ENCODE measurements at places on chromosomes 7 and 10.

GRCh38 chr7:97471491-97471890 is 260.4 kb upstream of the TAC1 start:
- DNase-seq = no peak

GRCh38 chr7:106424476-106425016 is 139.8 kb upstream of the NAMPT start:
- no peak for DNase-seq

DNA sequence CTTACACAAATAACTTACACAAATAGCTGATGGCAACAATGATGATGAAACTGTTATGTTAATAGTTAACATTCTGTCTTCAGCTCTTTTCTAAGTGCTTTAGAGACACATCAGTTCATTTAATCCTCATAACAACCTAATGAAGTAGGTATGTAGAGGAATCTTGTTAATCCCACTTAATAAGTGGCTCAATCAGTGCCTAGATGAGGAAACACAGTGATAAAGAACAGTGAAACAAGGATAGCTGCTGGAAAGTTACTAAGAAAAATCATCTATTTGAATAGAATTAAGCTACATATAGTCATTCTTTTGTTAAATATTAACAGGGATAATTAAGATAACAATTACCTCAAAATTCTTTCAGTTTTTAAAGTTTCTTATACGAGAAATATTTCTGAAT is 487.6 kb downstream of the ARL4A start:
- DNase-seq = no peak

DNA sequence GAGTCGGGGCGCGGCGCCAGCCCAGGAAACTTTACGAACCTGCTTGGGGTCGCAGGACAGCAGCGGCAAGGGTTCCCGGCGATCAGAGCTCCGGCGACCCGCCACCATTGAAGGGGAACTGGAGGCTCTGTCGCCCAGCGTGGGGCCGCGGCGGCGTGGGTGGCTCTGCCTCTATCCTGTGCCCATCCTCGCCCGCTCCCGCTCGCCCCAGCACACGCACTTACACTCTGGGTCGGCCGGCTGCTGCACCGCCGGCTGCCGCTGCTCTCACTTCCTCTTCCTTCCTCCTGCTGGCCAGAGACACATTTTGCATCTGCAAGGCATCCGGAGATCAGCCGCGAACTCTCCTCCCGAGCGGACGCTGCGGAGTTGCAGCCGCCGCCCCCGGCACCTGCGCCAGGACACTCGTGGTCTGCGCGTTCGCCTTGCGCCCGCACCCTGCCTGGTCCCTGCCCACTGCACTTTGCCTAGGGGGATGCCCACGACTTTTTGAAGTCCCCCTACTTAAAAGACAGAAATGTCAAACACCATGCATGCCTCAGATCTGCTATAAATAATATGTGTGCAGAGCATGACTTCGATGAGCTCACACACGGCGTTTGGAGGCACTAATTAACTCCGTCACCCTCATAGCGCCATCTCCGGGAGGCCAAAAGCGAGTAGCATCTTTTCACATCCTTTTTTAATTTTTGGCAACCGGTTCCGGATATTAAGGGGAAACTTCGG is at the start of gene ELMO1:
ELMO1 (minus strand) TSS at position 229 of the 726 bp plus-strand sequence. CDS start 106,174 bp downstream, outside the sequence.
- peak; percentile 4 for DNase-seq

- no peak for DNase-seq
These were observed 289.6 kb downstream of the POM121L12 start for GRCh38 chr7:53325061-53325460.

DNA sequence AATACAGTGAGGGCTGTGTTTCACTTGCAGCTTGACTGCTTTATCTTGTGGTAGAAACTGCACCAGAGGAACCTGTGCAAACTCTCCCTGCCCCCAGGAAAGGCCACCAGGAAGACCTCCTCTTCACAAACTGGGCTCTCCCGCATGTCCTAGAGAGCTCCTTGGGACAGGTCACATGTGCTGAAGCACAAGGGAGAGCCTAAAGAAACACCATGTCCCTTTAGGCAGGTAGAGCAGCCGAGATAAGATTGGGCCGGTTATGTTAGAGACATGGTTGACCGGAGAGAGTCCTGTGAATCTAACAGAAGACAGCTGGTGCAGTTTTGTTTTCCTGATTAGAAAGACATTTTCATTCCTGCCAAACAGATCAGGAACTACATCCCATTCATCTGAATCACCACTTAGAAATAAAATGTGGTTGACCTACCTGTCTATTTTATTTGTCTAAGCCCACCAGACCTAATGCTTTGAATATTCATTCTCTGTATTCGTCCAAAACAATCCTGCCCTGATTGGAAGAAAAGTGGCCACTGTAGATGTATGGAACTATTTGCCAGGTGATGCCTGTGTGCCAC is 224.1 kb downstream of the GLI3 start:
- peak; percentile 69 for DNase-seq

DNA sequence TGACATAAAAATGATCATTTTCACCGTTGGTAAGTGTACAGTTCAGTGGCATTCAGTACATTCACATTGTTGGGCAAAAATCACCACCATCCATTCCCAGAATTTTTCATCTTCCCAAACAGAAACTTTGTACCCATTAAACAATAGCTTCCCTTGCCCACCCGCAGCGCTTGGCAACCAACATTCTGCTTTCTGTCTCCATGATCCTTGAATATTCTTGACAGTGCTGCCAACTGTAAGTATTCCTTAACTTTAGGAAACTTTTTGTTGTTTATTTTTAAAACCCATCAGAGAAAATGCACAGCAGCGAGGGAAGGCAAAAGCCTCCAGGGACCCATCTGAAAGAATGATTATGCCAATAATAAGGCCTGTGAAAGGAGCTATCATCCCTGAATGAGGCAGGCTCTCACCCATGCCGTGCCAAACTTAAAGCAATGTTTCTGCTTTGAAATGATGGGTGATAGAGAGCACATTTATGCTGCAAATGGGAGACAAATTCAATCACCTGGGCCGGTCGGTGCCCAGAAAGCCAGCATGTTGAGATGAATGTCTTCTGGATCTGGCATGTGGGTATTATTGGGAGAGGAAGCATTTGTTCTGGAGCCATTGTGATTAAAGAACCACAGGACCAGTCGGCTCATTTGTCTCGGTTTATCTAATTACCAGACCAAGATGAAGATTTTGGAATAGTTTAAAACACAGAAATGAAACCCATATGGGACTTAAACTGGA is 202.1 kb upstream of the NPVF start:
- no peak for DNase-seq

DNA sequence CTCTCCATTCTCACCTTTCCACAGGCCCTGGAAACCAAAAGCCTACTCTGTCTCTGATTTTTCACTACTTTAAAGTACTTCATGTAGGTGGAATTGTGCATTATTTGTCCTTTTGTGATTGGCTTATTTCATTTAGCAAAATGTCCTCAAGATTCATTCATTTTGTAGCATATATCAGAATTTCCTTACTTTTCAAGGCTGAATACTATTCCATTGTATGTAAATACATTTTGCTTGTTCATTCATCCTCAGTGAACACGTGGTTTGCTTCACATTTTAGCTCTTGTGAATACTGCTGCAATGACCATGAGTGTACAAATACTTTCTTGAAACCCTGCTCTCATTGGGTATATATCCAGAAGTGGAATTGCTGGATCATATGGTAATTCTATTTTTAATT is 8.8 kb downstream of the C1GALT1 start:
- DNase-seq = no peak

DNA sequence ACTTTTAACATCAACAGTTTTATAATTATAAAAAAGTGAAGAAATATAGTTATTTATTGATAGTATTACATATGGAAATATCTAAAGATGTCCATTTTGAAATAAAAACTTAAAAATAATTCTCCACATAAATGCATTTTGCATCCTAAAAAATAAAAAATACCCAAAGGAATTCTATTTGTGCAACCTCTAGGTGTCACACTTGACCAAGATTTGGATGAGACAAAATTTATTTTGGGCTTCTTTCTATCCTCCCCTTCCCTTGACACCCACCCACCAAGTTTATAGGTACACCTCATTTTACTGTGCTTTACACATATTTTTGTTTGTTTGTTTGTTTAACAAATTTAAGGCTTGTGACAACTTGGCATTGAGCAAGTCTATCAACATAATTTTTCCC is 3.3 kb upstream of the THSD7A start:
- DNase-seq = no peak

DNA sequence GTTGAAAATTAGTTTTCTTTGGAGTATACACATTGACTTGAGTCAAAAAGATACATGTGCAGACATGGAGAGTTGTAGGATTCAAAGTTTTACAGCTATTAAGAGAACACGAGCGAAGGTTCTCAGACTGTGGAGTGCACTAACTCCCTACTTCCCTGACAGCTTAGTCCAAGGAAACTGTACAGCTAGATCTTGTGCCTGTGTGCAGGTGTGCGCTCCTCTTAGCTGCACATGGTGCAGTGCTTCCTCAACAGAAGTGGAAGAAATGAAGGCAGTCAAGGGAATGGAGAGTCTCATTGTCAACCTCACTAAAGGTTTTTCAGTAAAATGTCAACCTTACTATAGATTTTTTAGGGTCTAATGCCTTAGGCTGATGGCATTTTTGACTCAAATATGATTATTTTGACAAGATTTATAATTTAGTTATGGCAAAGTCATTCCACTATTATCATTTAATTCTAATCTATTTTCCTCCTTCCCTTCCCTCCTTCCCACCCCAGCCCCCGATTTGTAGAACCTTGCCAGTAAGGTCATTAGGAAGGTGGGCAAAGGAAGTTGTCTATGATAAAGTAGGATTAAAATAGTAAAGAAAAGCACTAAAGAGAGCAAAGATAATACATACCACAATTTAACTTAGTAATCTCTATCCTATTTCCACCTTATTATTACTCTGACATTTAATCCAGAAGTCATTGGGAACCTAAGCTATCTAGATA is 13.6 kb downstream of the PDK4 start:
- DNase-seq = no peak
